CD4-positive, alpha-beta T cell treated with Interleukin-15 for 4 hours (primary cell): ENCODE measurements at places on chromosomes 5 and 9.

GRCh38 chr9:21385131-21385670 lies at the start of gene IFNA2:
TSS of gene IFNA2 (minus strand) at chr9:21385398. CDS start at chr9:21385329, 69 bp downstream.
- DNase-seq: no peak

DNA sequence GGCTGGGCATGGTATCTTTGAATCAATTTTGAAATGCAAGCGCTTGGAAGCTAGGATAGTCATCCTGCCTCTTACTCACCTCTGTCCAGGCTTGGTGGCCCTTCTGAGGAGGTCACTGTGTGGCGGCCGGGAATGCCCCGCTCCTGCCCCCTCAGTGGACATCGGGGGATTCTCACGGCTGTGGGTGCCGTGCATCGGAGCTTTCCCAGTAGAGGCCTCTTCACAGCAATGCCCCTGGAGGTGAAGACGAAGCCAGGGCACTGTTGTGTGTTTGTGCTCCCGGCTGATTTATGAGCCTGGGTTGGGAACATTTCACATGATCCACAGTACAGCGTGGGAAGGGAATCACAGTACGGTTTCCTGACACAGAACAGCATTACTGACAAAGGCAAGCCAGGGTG lies 147.5 kb downstream of the NXNL2 start:
- no peak for DNase-seq

GRCh38 chr5:171205375-171205774 lies 103.7 kb upstream of the TLX3 start:
- DNase-seq: no peak

- no peak for DNase-seq
These were observed 37.4 kb downstream of the EGFLAM start for GRCh38 chr5:38295751-38296150.

GRCh38 chr5:175854231-175855040 lies 16.9 kb upstream of the CPLX2 start:
- DNase-seq: no peak

DNA sequence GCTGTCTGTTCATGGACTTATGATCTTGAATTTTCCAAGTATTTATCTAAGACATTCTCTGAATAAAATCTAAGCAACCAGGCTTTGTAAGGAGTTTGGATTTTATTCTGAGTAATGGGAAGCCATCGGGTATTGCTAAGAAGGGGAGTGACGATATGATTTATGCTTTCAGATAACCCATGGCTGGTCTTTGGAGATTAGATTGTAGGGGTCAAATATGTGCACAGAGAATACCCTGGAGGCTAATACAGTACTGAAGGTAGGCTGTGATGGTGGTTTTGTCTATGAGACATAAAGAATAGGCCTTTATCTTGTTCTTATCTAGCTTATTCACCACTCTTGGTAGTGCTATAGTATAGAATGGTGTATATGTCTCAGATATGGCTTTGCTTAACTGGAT lies 60.0 kb upstream of the C5orf46 start:
- no peak for DNase-seq

- DNase-seq: no peak
These were observed 28.4 kb upstream of the TNFSF8 start for GRCh38 chr9:114958844-114959235.

DNA sequence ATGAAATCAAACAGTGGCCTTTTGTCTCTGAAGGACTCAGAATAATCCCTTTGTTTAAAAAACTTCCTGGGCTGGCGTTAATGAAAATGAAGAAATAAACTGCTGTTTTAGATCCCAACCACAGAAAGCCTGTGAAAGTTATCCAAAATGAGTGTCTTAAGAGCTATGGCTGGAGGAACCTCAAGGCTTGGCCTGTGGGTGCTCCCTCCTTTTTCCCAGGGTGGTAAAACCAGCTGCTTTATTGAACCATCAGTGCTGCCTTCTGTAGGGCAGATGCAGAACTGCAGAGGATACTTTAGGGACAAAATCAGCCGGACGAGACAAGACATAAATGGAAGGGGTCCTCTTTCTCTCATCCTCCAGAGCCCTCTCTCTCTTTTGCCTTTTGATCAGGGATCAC lies 100.9 kb downstream of the SMARCA2 start:
- no peak for DNase-seq

GRCh38 chr9:37284636-37285035 lies 137.9 kb upstream of the GRHPR start:
- DNase-seq: no peak

GRCh38 chr9:96644137-96644536 lies 11.0 kb downstream of the PRXL2C start:
- no peak for DNase-seq

DNA sequence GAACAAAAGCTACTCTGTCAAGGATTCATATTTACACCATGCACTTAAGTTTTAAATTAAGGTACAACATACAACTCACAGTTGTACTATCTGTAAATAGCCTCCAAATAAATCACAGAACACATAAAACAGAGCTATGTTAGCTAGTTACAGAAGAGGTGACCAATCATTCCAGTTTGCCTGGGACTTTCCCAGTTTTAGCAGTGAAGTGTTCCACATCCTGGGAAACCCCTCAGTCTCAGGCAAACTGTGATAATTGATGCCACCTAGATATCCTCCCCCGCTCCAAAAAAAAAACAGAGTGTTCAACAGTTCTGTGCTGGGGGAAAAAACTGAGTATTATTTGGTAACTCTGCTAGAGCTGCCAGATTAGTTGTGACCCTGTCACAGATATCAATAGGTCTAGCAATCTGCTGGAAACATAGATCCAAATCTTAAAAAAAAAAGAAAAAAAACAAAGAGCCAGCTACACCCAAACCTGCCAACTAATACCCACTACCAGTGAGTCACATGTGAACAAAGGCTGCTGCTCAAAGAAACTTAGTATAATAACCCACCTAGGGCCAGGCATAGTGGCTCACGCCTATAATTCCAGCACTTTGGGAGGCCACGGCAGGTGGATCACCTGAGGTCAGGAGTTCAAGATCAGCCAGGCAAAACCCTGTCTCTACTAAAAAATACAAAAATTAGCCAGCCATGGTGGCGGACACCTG lies 5.7 kb downstream of the TBCA start:
- no peak for DNase-seq

DNA sequence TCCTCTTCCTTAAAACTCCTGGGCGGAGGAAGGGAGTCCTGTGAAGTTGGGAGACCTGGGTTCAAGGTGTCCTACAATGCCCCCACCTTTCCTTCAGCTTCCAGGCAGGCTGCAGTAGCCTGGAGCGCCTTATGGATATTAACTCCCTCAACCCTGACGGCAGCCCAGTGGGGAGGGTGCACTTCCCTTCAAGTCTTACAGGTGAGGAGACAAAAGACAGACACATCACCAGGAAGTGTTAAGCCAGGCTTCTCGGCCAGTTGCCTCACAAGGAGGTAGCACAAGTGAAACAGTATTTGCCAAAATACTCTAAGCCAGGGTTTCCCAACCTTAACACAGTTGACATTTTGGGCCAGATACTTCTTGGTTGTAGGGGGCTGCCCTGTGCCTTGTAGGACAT lies 4.2 kb downstream of the TRIM7 start:
- DNase-seq: no peak

GRCh38 chr9:69030851-69031645 lies 4.5 kb upstream of the FXN start:
- no peak for DNase-seq

GRCh38 chr9:69207503-69207902 lies 33.4 kb downstream of the TJP2 start:
- no peak for DNase-seq

DNA sequence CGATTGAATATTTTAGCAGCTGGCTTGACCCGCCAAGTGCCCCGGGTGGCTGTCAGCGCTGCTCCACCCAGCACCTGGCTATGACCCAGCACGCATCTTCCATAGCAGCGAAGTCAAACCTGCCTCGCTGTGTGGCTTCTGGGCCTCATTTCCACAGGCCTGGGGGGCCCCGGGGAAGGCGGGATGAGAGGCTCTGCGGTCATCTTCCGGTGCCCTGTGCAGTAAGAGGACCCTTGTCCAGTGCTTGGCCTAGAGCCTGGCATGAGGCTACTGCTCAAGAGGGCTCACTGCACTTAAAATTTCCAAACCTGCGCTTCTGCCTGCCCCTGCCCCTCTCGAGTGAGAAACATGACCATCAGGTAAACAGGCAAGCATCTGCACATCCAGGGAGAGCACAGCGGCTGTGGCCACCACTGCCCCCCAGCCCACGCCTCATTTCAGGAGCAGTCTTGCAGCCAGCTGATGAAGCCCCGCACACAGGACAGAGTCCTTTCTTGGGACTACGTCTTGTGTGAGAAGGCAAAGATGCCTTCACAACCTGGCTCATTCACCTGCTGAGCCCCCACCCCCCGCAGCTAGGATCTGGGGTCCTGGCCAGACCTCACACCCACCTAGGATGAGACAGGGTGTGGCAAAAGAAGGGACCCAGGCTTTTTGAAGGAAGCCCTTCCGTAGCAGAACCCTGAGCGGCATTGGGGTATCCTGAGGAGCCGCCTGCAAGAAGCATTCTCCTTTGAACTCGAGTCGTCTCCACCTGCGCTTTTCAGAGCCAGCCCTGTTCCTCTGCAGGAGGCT lies 69.5 kb upstream of the UNC5A start:
- DNase-seq: no peak

- no peak for DNase-seq
These were observed 789 bp downstream of the SEMA6A start for GRCh38 chr5:116573702-116574366.

- no peak for DNase-seq
These were observed 3.6 kb downstream of the AK1 start for GRCh38 chr9:127873886-127874285.

DNA sequence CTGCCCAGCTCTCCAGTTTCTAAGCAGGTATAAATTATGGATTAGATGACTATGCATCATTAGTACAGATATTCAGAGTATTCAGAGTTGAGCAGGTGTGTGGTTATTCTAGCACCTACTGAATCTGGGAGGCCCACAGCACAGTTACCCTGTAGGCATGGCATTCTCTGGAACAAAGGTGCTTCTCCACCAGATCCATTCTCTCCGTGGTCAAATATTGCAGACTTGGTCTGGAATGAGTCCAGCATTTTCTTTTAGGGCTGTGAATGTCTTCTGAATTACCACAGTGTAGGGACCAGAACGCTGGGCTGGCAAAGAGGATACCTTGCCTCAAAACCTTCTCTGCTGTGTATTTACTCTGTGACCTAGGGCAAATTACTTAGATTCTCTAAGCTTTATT lies 116.8 kb downstream of the ARHGAP26 start:
- DNase-seq: no peak

DNA sequence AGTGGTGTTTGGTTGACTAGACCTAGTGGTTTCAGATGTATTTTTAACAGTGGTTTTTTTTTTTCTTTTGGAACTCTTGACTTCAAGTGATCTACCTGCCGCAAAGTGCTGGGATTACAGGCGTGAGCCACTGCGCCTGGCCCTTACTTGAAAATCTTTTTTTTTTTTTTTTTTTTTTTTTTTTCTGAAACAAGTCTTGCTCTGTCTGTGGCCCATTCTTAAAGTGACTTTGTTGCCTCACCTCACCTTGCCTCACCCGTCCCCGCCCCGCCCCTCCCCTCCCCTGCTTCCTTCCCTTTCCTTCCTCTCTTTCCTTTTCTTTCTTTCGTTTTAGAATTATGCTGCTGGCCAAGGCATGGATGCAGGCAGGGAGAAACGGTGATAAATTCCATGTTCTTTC lies 26.0 kb downstream of the GPBP1 start:
- DNase-seq: no peak

DNA sequence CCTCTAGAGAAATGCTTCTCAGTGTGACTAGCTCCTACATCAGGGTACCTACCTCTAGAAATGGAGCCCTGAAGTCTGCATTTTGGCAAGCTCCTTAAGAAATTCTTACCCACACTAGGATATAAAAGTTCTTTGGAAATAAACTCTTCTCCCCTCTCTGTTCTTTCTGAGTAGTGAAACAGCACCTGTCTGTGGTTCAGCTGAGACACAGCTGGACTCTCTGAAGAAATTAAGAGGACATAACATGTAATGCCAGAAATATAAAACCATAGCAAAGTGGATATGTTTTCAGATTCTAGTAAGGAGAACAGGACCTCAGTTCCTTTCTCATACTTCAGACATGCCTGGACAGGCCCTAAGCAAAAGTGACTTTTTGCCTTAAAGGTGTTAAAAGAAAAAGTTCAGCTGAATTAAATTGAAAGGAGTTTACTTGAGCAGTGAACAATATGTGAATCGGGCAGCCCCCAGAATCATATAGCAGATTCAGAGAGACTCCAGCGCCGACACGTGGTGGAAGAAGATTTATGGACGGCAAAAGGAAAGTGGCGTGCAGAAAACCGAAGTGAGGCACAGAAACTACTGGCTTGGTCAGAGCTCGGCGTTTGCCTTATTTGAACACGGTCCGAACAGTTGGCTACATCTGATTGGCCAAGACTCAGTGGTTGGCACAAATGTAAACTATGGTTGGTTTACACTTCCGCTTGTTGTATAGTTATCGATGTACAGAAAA lies 64.5 kb downstream of the PRKACG start:
- no peak for DNase-seq

- no peak for DNase-seq
These were observed 105.5 kb upstream of the PITX1 start for GRCh38 chr5:135139381-135140134.

DNA sequence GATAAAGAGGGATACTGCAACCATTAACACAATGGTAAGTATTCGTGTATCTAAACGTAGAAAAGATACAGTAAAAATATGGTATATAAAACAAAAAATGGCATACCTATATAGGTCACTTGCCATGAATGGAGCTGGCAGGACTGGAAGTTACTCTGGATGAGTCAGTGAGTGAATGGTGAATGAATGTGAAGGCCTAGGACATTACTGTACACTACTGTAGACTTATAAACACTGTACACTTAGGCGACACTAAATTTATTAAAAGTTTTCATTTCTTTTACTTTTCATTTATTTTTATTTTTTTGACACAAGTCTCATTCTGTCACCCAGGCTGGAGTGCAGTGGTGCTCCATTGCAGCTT lies 14.1 kb downstream of the TDRD7 start:
- no peak for DNase-seq

DNA sequence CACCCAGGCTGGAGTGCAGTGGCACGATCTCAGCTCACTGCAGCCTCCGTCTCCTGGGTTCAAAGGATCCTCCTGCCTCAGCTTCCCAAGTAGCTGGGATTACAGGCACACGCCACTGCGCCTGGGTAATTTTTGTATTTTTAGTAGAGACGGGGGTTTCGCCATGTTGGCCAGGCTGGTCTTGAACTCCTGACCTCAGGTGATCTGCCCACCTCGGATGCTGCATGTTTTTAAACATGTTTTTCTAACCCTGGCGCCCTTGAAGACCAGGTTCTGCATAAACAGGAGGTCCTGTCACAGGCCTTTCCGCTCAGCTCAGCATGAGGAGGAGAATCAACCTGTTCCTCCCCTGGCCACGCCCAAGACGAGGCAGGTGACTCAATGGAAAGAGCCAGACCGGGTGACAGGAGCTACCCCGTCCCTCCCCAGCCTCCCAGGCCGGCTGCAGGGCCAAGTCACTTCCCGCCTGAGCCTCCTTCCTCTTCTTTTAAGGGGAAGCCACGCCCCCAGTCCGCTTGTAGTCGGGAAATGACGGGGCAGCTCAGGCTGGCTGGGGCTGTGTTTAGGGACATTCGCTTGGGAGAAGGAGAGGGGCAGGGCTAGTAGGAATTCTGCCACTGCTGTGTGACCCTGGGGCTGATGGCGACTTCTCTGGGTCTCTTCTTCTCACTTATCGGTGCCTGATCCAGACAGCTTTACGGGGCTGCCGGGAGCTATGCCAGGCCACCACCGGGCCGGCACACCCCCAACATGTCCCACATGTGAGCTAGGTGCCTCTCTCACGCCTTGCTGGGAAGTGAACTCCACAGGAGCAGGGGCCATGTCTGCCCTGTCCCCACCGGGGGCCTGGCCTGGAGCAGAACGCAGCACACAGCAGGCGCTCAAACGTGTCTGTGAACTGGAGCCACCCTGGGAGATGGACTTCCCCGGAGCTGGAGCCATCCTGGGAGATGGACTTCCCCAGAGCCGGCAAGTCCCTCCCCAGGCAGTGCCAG lies 6.1 kb downstream of the NOTCH1 start:
- peak; percentile 92 for DNase-seq

GRCh38 chr9:120808931-120809330 lies 15.7 kb upstream of the FBXW2 start:
- no peak for DNase-seq
